HuH-7 (cell line): ENCODE measurements at places on chromosomes 7 and 10.

GRCh38 chr7:22318376-22318775 lies 38.6 kb downstream of the RAPGEF5 start:
- no peak for DNase-seq

DNA sequence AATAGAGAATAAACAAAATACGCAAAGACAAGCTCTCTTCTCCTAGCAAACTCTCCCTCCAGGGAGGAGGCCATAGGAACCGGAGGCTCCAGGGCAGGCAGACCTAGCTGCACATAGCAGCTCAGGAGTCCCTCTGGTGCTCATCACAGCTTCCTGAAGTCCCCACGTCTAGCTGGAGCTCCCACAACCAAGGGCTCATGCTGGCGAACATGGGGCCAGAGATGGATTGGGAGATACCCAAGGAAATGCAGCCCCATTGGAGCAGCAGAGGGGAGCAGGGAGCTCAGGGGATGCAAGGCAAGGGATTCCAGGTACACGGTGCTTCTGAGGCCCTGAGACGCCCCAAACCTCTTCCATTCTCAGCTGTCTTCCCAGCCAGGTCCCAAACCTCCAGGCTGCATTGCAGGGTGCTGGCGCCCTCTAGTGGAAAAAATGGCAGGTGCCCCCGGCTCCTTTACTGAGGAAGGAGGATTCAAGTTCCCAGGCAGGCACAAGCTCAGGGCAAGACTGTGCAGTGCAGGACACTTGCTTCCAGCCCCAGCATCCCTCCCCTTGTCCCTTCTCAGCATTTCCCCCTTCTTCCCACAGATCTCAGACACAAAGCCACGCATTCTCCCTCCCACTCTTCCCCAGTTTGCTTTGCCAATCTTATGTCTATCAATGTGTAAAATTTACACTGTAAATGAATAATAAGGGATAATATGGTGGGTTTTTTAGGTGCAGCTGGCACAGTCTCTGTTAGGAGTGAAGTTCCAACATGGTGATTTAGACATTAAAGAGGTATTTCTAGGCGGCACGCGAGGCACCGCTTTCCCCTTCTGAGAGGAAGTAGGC lies 46.2 kb downstream of the GPAM start:
- DNase-seq = peak; percentile 74

GRCh38 chr7:149715476-149715875 lies 57.9 kb downstream of the ZNF467 start:
- no peak for DNase-seq

- DNase-seq = no peak
These were observed 92.8 kb upstream of the PAX2 start for GRCh38 chr10:100652406-100653135.

DNA sequence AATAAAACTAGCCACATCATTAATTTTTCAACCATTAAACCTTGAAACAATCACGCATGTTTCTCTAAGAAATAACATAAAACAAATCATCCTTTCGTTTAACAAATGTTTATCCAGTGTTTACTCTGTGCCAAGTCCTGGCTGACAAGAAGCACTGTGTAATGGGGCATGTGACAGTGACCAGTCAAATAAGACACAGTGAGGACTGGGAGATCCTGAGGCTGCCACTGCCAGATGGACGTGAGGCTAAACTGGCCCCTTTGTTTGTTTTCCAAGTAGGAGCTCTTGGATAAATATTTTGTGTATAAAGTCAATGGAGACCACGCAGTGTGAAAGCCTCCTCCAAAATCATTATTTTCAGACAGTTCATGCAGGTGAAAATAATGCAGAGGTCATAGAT lies 626.2 kb downstream of the SUGCT start:
- no peak for DNase-seq

DNA sequence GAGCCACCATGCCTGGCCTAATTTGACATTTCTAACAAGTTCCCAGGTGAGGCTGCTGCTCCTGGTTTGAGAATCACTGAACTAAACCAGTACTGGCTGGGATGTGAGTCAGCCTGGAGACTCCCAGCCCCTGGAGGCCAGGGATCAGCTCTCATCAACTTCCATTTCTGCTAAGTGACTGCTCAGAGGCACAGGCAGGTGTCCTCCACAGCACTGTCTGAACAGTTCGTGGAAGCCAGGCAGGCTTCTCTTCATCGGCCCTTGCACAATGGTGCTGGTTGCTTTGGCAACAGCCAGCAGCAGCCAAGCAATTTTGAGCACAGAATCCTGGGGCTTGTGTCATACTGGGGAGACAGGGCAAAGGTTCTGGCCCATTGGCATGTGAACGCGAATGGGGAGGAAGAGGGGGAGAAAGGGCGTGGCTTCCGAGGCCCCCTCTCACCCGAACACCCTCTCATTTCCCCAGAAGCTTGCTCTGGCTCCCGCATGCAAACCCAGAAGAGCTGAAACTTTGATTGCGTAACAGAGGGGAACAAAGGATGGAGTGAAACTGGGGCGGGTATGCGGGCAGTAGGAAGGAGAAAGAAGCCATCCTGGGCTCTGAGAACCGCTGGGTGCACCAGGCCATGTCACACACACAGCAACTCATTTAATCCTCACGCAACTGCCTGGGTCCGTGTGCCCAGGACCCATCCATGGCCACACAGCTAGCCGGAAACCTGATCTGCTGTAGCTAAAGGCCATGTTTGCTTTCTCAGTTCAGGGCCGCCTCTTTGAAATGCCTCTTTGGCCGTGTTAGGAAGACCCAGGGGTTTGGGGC lies 9.0 kb upstream of the POR start:
- peak; percentile 69 for DNase-seq

DNA sequence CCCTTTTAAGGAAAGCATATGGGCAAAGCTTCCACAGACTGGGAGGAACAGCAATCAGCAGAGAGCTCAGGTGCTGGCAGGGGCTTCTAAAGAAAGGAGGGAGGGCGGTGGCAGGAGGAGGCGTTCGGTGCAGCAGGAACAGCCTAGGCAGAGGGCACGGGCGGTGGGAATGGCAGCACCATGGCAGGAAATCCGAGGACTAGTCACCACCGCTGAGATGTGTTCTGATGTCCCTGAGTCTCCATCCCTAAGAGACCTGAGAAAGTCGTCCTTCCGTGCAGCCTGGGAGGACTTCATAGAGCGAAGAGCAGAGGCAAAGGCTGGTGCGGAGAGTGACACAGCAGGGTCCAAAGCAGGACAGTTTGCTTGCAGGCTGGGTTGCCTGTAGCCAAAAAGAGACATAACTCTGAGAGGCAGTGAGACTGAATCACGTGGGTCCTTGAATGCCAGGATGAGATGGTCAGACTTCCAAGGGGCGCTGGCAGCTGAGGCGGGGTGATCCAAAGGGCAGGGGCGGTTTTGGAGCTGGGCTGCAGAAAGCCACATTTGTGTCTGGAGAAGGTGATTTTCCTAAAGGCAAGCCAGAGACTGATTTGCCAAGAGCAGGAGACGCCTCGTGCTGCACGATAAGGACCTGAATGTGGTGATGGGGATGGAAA lies 35.8 kb upstream of the GRID1 start:
- no peak for DNase-seq

- no peak for DNase-seq
These were observed 211.4 kb downstream of the MDFIC start for GRCh38 chr7:115133248-115133647.

DNA sequence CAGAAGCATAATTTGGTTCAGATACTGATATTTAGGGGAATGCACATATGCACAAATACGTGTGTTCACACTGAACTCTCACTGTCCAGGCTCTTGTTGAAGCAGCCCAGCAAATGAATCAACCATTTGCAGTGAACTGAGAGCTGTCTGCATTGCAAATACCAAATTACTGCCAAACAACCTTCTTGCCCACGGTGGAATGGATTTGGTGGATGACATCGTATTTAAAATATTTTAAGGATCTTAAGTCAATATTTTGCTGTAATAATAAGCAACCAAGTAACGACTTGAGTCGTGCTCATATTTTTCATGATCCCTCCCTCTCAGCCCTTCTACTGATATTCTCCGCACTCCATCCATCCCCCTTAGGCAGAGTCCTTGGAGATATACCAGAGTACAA lies 107.9 kb upstream of the FEZF1 start:
- DNase-seq = no peak

- no peak for DNase-seq
These were observed 1.5 kb downstream of the ABCB4 start for GRCh38 chr7:87473986-87474385.

- DNase-seq = no peak
These were observed 90.7 kb downstream of the PRKAG2 start for GRCh38 chr7:151786241-151786640.

DNA sequence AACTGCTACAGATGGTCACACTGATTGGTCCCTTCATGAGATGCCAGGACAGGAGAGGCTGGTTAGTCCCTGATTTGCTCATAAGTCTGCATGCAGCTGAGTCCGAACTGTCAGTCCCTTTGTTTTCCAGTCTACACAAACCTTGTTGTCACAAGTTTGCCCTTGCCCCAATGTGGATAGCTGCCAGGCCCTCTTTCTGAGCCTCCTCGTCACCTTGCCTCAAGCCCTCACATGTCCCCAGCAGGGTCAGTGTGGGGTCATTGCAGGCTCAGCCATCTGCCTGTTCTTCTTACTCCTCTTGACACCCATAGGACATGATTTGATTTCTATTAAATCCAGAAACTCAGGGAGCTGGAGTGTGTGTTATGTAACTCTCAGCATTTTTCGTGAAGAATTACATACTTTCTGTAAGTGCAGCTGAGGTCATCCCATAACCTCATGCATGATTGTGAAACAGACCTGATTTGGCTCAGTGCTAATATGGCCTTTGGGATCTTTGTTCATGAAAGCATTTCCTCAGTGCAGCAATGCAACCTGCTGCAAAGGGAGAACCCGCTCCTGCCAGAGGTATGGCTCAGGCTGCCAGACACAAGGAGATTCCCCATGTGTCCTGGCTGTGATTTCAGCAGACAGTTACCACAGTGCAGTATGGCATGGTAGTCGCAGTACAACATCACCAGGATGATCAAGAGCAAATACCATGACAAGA lies 70.0 kb upstream of the ZMIZ2 start:
- peak; percentile 34 for DNase-seq

GRCh38 chr7:163298-163695 lies 29.1 kb upstream of the FAM20C start:
- no peak for DNase-seq

DNA sequence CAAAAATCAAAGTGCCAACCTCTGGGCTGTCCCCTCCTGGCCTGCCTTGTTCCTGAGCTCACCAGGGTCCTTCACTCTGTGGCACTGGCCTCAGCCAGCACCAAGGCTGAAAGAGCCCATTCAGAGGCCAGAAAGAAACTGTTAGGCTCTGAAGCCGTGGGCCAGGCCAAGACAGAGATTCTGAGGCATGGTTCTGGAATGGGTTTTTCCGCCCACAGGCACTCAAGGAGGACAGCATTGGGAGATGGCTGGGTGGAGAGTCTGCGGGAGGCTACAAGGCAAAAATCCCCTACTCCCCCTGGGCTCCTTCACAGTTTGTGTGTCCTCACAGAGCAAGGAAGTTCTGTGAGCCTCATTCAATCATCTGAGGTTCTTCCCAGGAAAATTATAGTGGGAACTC lies 31.7 kb downstream of the GRIFIN start:
- no peak for DNase-seq

DNA sequence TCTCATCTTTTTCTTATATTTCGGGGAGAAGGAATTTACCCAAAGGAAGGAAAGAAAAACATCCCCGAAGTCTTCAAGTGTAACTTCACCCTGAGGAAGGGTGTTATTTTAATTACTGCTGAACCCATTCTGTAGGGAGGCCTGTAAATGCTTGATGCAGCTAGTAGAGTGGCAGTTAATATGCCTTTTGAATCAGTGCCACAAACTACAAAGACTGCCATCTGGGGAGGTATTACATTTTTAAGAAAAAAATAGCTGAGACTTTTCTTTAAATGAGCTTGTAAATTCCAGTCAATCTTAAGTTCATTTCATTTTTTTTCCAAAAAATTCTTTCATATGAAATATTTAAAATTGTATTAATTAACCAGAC lies 233.1 kb upstream of the FERD3L start:
- no peak for DNase-seq

DNA sequence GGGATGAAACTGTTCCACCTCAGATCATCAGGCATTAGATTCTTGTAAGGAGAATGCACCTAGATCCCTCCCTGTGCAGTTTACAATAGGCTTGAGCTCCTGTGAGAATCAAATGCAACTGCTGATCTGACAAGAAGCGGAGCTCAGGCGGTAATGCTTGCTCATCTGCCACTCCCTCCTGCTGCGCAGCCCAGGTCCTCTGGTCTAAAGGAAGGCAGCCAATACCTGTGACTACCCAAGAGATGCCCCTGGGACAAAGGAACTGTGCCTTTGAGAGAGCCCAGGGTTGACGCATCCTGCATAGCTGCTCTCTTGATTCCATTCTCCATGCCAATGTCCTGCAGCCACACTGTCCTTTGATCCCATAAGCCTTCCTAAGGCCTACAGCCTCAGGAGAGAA lies 73.1 kb downstream of the ADCYAP1R1 start:
- no peak for DNase-seq

GRCh38 chr7:43639858-43640491 lies 57.1 kb downstream of the STK17A start:
- peak; percentile 61 for DNase-seq

- no peak for DNase-seq
These were observed 14.9 kb downstream of the AFAP1L2 start for GRCh38 chr10:114389426-114389825.

GRCh38 chr7:113945018-113945938 lies 26.5 kb upstream of the PPP1R3A start:
- no peak for DNase-seq

GRCh38 chr7:8615019-8615418 lies 181.6 kb downstream of the NXPH1 start:
- DNase-seq = no peak

DNA sequence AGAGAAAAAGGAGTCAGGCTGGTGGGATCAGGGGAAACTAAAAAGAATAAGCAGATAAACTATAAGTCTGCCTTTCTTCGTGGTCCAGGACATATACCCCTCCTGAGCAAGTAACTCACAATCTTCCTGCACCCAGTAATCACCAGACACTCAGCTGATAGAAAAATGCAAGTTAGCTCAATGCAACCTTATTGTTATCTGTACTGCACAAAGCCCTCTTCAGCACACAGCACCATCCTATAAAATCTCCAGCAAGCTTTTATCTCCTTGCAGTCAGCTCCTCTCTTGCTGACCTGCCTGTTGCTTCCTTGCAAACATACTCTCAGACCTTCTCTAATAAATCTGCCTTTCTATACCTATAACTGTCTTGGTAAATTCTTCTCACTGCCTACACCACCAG lies 6.7 kb downstream of the SLC37A3 start:
- DNase-seq = no peak

DNA sequence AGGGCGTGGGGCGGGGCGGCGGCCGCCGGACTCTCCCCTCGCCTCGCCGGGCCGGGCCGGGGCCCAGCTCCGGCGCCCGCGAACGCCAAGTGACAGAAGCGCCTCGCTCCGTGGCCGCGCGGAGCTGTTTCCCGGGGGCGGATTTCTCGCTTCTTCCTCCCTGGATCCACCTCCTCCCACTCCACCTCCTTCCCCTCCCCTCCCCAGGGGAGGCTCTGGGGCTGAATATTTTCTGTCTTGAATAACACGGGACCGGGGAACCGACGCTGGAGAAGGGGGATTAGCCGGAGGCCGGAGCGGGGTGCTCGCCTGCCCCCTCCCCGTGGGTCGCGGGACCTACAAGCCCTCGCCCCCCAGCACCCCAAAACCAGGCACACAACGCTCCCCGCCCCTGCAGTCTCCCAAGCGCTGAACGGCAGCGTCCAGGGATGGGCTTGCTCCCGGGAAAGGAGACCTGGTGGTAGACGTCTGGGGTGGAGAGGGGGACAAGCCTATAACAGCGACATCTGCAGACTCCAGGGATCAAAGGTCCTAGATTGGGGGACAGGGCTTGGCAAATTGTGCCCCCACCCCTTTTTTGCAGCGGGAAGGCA lies at the start of gene ARHGAP21:
TSS of gene ARHGAP21 (minus strand) at position 100 of the 593 bp plus-strand sequence. CDS start 1,988 bp downstream, outside the sequence.
- peak; percentile 59 for DNase-seq
